ENCODE measurements at places on chromosomes 11 and 22.
A peak's percentile ranks its signal among the peaks of the same experiment; 100 is the strongest.

GRCh38 chr11:79400717-79401330, 40.0 kb downstream of the TENM4 start:
- no peak for DNase-seq

DNA sequence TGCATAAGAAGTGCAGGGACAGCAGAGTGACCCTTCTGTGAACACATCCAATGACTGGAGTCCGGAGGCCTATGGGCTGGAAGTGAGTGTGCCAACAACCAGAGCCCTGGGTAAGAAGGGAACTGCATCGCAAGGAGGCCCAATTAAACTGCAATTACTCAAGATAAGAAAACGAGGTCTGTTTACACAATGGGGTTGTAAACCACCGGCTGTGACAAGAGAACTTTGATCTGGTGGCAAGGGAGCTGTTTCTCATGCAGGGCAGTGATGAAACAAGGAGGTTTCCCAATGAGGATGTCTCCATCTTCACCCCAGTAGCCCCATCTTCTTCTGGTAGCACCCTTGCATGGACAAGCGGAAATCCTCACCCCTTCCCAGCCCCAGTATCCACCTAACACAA, 21.5 kb downstream of the ETS1 start:
- DNase-seq, result no peak

- DNase-seq, result no peak
Observed at GRCh38 chr22:22703715-22704114, 59.3 kb downstream of the GGTLC2 start.

DNA sequence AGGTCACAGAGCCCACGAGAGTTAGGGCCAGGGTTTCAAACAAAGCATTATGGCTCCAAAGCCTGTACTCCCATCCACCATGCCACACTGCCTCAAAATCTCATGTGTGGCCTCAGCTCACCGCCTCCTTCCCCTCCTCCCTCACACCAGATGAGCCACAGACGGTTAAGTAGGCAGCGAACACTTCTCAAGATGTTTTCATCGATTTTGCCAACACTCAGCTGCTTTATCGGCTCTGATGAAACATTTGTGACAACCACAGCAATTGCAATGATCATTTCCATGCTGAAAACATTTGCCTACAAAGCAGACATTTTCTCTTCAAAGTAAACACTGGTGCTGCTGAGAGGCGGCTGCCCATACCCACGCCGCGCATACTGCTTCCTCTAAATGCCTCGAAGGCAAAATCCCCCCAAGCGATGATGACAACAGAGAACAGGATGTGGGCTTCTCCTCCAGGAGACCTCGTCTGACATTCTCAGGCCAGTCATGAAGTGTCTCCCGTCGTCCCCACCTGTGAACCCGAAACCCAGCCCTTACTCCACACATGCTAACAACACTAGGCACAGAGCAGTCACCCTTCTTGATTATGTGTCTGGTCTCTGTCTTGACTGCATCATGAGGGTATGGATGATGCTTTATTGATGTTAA, 599.2 kb downstream of the SOX6 start:
- no peak for DNase-seq

- DNase-seq, result no peak
Observed at GRCh38 chr11:70466154-70466553, 67.8 kb downstream of the CTTN start.

- no peak for DNase-seq
Observed at GRCh38 chr22:44319685-44320084, 6.9 kb upstream of the SHISAL1 start.

- DNase-seq, result no peak
Observed at GRCh38 chr11:69396051-69396947, 85.2 kb upstream of the LINC01488 start.

DNA sequence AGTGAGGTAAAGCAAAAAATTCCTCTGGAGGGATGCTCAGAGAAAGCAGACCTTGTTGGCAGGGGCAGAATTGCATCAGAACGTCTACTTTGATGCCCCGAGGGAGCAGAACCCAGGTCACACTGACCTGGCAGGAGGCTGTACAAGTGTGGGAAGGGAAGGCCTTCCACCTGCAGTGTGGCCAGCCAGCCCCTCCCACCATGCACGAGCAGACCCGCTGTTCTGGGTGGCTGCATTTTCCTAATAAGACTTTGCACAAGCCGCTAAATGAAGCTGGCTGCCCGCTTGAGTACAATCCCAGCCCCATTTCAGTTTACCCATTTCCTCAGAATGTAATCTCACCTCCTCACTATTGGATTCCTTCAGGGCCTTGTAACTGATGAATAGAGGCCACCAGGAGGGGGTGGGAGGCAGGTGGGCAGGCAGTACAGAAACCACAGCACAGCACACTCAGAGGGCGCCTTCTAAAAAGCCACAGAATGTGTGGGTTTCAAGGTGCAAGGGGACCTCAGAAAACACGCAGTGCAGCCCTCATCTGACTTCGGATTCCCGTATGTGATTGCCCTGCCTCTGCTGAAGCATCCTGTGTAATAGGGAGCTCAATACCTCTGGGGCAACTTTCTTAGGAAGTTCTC, 316.6 kb downstream of the OPCML start:
- no peak for DNase-seq

GRCh38 chr11:70207531-70208131, 4.5 kb downstream of the FADD start:
- DNase-seq, result no peak

DNA sequence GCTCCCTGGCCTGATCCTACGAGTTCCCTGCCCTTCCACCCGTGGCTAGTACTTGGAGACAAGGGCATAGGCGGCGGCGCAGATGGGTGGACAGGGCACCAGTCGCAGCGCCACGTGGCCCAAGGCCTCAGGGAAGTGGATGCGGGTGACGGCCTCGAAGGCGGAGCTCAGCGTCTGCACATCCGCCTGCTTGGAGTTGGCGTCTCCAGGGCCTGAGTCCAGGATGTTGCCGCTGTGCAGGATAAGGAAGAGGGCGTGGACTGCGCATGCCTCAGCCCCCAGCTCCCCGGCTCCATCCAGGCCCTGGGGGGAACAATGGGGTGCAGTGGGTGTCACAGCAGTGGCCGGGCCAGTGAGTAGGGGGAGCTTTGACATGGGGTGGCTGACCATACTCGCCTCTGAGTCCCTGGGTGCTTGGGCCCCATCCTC, 6.6 kb downstream of the PITPNM1 start:
- no peak for DNase-seq

GRCh38 chr11:103536335-103536722, 427.1 kb downstream of the DYNC2H1 start:
- no peak for DNase-seq

- DNase-seq, result no peak
Observed at GRCh38 chr11:119829402-119829801, 100.4 kb upstream of the NECTIN1 start.

DNA sequence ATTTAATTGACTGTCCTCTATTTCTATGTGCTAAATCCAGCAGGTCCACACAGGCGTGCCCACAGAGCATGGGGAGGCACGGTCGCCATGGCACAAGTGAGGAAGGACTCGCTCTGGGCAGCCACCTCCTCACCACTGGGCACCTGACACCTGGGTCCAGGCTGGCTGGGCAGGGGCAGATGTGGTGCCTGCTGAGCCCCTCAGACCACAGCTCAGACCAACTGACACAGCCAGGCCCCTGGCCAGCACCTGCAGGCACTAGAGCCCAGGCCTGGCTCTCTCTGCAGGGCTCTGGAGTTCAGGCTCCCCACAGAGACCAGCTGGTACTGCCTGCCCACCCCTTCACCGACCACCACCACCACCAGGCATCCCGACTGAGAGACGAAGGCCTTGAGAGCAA, 27.9 kb downstream of the LINC01488 start:
- DNase-seq, result no peak

DNA sequence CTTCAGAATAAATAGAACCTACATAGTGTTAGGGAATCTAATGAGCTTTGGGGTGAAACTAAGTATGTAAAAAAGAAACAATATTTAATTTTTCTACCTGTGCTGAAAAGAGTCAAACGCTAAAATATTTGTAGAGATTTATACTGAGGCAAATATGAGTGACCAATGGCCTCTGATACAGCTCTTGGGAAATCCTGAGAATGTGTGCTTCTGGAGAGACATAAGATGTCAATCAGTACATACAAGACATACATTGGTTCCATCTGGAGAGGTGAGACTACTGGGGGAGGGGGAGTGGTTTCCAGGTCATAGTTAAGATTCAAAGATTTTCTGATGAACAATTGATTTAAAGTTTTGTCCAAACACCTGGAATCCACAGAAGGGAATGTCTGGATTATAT, 970 bp downstream of the ASRGL1 start:
- no peak for DNase-seq

DNA sequence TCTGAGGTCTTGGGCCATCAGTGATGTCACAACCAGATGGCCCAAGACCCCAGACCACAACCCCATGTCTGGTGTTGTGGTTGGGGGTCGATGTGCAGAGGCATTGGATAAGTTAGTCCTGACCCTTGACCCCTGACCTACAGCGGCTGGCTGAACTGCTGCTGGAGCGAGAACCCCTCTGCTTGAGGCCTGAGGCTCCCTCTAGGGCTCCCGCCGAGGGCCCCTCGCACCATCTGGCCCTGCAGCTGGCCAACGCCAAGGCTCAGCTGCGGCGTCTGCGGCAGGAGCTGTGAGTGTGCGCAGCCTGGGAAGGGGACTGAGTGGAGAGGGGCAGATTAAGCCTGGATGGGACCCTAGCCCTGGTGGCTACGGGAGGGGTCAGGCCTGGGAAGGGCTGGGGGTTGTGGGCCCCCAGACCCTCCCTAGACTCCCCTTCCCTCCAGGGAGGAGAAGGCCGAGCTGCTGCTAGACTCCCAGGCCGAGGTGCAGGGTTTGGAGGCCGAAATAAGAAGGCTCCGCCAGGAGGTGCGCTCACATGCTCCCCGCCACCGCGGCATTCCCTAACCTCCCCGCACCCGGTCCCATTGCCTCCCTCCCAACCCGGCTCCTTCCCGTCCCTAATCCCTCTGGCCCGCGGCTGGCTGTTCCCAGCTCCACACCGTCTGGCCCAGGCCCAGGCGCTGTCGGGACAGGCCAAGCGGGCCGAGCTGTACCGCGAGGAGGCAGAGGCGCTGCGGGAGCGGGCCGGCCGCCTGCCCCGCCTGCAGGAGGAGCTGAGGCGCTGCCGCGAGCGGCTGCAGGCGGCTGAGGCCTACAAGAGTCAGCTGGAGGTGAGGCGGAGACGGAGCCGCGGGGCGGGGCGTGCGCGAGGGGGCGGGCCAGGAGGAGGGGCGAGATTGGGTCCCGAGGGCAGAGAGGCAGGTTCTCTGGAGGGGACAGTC, 2.1 kb downstream of the CCDC88B start:
- peak; percentile 89 for DNase-seq

- DNase-seq, result no peak
Observed at GRCh38 chr11:104997288-104997687, 25.7 kb downstream of the CASP5 start.

GRCh38 chr22:39664485-39665200, 94.1 kb downstream of the CACNA1I start:
- no peak for DNase-seq

- no peak for DNase-seq
Observed at GRCh38 chr11:8232414-8232813, 31.3 kb downstream of the LMO1 start.

DNA sequence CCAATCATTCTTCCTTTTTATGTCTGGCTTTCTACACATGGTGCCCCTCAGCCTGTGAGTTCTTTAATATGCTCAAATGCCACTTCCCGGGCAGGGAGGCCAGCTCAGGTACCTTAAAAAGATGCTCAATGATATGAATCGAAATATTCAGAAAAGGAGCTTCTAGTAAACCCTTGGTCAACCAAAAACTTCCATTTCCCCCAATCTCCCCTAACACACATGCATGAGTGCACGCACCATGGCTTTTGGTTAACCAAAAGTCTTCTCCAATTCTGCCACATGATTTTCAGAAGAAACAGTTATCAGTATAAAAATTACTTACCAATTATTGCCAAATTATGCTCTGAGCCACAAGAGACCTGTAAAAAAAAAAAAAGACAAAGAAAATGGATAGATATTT, 135.0 kb downstream of the SERGEF start:
- no peak for DNase-seq

DNA sequence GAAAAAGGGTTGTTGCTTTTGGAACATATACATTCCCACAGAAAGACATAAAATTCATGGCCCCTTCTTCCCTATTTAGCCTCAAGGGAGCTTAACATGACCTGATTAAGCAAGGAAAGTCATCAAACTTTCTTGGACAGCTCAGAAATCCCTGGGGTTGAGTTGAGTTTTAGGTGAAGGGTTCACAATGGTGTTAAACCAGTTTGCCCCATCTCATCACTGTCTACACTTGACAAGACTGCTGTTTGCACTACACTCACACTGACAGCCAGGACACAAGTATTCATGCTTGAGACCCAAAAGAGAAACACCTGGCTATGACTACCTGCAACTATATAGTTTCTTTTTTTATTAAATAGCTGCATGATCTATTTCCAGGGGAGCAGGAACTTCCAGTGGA, 209.8 kb upstream of the TMEM45B start:
- DNase-seq, result no peak

GRCh38 chr11:114317787-114318137, 21.6 kb downstream of the NNMT start:
- no peak for DNase-seq

GRCh38 chr22:18055619-18056160, 22.1 kb upstream of the PEX26 start:
- DNase-seq, result no peak

GRCh38 chr22:19745155-19746101, 15.2 kb upstream of the TBX1 start:
- no peak for DNase-seq

DNA sequence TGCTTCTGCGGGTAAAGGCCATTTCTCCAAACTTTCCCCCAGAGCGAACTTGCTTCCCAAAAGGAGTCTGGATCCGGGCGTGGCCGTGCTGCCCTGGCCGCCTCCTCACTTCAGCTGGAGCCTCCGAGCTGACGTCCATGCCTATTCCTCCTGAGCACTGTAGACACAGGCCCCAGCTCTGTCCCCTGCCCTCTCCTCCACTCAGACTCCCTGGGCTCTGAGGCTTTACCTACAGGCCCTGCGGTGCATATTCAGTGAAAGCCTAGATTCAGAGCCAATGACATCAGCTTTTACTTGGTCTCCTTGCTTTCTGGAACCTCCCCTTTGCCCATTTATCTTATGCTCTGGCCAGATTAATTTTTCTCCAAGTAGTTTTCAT, 9.7 kb downstream of the LRP5 start:
- DNase-seq, result no peak

- DNase-seq, result no peak
Observed at GRCh38 chr11:129864811-129865210, 30.6 kb downstream of the NFRKB start.

Data from NCI-H226 (cell line).